Stimulated activated CD8-positive, alpha-beta memory T cell treated with anti-CD3 and anti-CD28 coated beads, Interleukin-15, amount 100 ng/mL, for 4 hours (primary cell): ENCODE measurements at places on chromosomes 5 and 9.

- no peak for DNase-seq
Observed at GRCh38 chr5:82924226-82925060, 152.8 kb downstream of the TMEM167A start.

DNA sequence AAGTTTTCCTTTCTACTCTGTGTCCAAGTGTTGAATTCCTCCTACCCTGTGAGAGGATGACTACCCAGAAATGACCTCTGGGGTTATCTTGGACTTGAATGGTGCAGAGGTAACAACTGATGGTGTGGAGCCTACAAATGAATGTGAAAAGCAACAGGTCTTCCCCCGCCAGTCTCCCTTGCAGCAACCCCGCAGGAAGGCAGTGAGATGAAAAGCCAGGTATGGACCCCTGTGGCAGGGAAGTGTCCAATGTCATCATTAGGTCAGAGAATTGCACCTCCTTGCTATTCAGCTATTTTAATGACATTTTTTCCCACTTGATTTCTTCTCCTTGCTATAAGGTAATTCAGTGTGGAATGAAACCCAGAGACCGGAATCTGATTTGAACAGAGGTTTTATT lies 58.5 kb downstream of the MAT2B start:
- no peak for DNase-seq

GRCh38 chr5:76500633-76501393 lies 97.7 kb downstream of the IQGAP2 start:
- DNase-seq, result no peak

DNA sequence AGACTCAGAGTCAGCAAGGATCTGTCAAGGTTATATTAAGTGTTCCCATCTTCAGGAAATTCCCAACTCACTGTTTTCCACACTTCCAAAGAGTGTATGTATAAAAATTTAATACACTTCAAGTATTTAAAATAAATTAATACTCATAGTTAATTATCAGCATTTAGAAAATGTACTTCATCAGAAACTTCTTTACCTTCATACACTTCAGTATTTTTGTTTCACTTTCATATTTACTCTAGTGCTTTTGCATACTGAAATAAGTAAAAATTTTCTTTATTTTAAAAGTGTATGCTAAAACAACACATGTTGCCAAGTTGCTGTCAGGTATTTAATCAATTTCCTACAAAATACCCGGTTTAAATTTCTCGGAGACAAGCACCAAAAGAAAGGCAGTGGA lies 16.5 kb downstream of the RICTOR start:
- DNase-seq, result no peak

DNA sequence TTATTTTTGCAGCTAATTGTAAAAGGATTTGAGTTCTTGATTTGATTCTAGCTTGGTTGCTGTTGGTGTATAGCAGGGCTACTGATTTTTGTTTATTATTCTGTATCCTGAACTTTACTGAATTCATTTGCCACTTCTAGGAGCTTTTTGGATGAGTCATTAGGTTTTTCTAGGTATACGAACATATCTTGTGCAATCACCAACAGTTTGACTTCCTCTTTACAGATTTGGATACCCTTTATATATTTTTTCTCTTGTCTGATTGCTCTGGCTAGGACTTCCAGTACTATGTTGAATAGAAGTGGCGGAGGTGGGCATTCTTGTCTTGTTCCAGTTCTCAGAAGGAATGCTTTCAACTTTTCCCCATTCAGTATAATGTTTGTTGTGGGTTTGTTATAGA lies 210.8 kb downstream of the FGF10 start:
- DNase-seq, result no peak

GRCh38 chr9:2302606-2303005 lies 287.5 kb downstream of the SMARCA2 start:
- no peak for DNase-seq

- no peak for DNase-seq
Observed at GRCh38 chr5:60312098-60312497, 387.9 kb downstream of the DEPDC1B start.

DNA sequence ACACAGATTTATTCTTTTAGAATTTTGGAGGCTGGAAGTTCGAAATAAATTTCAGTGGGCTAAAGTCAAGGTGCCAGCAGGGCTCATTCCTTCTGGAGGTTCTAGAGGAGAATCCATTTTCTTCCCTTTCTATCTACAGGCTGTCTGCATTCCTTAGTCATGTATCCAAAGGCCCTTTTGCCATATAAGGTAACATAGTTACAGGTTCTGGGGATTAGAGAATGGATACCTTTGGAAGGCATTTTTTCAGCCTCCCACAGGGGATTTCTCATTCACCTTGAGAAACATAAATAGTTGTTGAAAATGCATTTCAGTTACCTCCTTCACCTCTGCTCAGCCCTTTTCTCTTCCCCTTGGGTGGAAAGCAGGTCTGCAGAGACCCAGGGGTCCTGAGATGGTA lies 280.0 kb upstream of the MAP3K1 start:
- DNase-seq, result no peak

DNA sequence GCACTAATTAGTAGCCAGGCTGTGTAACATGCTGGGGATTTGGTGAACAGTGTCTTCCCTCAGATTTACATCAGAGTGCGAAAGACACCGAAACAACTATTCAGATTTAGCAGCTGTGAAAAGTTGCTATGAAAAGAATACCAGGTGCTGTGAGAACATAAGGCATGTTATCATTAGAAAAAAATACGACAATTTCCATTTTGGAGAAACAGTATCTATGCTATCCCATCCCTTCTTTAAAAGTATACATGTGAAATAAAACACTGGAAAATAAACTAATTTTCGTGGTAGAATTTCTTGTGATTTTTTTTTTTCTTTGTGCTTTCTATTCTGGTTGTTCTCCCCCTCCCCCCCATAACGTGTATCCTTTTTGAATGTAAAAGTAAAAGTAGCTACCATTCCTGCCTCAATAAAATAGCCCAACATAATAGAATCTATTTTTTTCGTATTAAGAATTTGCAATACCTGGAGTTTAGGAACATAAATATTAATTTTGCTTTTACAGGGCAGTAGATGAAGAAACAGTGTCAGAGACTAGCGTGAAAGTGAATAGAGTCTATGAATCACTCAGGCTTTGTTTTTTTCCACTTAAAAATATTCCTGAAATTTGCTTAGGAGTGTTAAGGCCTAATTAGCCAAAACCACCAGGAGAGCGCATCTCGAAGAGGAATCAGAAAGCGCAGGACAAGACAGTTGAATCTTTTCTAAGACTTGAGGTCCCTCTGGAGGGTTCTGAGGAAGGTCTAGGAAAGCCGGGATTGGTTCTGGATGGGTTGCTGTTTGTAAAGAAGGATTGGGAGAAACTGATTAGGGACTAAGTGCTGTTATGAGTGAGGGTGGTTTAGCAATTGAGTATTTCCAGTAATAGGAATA lies 813 bp upstream of the SLU7 start:
- no peak for DNase-seq

GRCh38 chr5:142922223-142922952 lies 152.2 kb downstream of the ARHGAP26 start:
- DNase-seq, result no peak

DNA sequence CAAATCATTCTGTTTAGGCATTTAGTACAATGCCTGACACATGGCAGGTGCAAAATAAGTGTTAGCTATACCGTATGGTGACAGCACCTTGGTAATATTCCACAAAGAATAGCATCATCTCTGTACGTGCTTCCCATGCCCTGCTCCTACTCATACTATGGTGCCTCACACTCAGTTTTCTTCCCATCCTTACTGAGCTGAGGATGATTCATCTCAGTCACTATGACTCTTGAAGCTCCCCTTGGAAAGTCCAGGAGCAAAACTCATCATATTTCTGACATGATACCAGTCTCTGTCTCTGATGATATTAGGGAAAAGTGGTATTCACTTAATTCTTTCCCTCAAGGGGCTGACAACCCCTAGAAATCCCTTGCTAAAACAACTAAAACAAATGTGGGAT lies 423.3 kb downstream of the EFNA5 start:
- DNase-seq, result no peak

DNA sequence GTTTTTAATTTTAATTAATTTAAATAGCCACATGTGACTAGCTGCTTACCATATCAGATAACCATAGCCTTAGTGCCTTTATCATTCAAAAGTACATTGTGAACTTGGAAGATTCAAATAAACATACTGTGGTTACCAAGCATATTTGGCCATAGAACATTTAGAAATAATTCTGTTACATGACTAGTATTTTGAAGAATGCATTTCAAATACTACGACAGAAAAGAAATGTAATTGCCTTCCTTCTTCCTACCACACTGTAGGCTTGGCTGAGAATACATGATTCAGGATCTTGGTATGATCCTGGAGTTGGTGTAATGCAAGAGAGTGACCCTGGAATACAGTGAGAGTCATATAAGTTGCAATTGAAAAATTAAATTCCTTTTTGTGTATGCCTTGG lies 109.7 kb upstream of the PCA3 start:
- no peak for DNase-seq

GRCh38 chr9:2453701-2454100 lies 167.9 kb upstream of the VLDLR start:
- DNase-seq, result no peak

- no peak for DNase-seq
Observed at GRCh38 chr5:156391139-156391538, 64.2 kb downstream of the SGCD start.

DNA sequence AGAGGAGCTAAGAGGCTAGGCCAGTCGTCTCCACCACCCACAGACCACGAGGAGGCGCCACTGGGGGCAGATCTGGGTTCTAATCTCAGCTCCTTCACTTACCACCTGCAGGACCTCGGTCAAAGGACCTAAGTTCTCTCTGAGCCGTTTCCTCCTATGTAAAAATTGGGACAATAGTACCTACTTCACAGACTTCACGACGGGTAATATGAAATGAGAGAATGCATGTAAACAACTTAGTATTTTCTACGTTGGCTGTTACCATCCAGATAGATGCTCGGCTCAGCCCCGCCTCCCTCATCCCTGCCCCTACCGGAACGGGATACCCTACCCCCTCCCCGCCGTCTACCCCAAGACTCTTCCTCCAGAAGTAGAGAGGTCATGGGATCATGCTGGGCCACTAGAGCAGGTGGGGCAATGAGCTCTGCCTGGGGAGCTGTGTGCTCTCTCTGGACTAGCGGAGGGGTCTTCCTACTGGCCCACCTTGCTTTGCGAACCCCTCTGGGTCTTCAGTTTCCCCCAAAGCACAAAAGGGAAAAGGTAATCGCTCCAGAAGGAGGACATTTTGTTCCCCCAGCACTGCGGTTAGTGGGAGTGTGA lies 541 bp downstream of the GNPDA1 start:
- peak; percentile 25 for DNase-seq

DNA sequence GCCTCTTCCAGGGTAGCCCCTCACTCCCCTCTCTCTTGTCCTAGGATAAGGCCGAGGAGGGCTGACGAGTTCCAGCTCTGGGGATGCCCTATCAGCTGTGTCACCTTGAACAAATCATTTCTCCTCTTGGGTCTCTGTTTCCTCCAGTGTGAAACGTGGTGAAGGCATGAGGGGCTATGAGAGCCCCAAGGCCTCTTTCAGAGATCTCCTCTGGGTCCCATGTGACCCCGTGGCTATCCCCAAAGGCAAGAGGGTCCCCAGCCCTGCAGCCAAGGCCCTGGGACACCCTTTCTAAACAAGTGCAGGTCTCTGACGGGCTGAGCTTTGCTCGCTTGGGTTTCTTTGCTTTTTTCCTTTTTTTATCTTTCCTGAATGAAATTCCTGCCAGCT lies 25.5 kb upstream of the SPTLC1 start:
- no peak for DNase-seq

- no peak for DNase-seq
Observed at GRCh38 chr5:157143127-157143971, 684 bp upstream of the MED7 start.

GRCh38 chr5:34012791-34013190 lies 4.9 kb upstream of the AMACR start:
- no peak for DNase-seq

DNA sequence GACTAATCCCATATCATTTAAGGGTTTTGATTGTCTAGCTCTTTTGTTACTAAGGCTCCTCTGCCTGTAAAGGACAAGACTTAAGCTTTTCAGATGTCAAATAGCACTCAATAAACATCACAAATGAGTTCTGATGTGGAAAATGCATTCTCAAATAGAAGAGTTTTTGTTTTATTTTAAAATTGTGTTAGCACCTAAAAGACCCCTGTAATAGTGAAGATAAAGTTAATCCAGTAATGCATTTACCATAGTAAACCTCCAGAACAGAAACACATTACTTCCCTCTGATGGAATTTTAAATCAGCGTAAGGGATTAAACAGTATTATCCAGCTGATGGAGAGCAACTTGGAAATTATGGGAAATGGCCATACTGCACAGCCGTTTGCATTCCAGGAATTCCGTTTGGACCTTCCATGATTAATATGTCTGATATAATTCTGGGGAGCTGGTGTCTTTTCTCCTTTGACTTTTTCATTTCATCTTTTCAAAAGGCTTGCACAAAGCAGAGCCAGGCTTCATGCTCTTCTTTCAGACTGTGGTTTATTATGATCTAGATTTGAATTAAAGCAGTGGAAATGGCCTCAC lies 105.6 kb downstream of the PPP2R2B start:
- no peak for DNase-seq

DNA sequence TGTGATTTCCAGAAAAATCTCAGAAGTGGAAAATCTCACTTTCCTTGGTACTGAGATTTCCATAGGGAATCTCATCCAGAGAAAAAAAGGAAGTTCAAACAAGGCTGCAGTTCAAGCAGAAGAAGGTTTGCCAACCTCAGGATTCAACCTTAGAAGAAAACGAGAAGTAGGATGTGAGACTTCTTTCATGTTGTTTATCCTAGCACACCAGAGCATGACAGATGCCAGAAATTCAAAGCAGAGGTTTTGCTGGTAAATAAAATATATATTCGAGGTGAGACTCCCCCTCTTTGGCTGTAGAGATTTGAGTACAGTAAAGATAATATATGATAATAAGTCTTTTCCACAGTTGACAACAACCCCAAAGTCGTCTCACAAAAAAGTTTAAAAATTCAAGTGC lies 116.9 kb upstream of the SMC2 start:
- DNase-seq, result no peak
